ENCODE measurements at places on chromosomes 6 and 20.

- no peak for DNase-seq
Observed at GRCh38 chr6:66210964-66211363, 503.9 kb upstream of the EYS start.

GRCh38 chr6:42367353-42368011 lies 84.2 kb downstream of the TRERF1 start:
- DNase-seq = no peak

DNA sequence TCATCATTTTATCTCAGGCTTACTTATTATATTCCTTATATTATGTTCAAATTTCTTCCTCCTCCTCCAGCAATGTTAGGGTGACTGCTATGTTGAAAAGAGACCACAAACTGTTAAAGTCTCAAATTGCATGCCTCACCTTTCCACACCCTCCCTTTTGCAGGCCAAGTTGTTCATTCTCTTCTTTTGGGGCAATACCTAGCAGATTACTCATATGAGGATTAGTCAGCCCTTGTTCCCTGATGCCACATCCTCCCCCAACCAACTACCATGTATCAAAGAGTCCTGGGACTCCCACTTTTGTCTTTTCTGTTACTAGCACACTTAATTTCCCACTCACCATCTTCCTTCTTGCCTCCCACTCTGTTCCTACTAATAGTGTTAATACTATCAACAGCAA lies 434.7 kb downstream of the BCKDHB start:
- peak; percentile 58 for DNase-seq

GRCh38 chr6:76814496-76815458 lies 648.5 kb downstream of the HTR1B start:
- no peak for DNase-seq

DNA sequence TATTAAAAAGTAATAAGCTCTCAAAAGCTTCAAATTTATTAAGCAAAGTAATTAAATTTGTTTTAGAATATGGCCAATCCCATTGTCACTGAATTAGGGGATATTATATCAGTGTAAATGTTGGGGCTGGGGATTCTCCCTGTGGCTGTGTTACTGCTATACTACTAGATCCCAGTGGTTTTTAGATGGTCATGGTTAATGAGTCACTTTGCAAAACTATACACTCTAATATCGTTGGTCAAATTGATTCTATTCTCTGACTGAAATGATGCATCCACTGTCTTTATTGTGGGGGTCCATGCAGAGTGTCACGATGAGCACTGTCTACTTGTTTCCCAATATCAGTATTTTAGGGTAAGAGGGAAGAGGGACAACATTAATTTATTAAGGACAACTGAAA lies 336.9 kb upstream of the PREP start:
- DNase-seq = no peak

DNA sequence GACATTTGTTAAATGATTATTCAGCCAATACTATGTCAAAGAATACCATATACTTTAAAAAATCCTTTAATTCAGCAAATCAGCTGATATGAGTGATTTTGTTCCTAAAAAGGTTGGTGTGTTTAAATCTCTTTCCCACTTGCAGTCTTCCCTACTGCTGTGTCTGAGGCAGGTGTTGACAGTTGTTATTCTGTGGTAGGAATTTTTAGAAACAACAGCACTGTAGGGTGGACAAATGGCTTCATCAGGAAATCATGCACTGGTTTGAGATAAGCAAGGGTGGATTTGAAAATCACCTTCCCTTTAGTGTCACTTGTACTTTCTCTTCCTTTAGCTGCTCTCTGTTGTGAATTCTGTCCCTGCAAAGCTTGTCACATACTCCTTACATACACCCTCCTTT lies 213.7 kb upstream of the SGK1 start:
- no peak for DNase-seq

DNA sequence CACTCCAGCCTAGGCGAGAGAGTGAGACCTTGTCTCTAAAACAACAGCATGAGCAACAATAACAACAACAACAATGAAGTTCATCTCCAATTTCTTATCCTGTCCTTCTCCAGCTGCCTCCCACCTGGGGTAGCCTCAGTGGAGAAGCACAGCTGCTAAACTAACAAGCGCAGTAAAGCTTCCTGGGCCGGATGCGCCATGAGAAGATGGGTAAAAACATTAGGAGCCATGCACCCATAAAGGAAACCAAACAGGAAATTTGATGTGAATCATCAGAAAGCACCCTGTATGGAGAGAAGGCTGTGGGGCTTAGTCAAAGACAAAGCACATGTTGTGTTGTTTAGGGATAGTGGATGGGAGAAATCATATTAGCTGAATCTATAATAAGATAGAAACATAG lies 61.1 kb upstream of the CCN6 start:
- no peak for DNase-seq

DNA sequence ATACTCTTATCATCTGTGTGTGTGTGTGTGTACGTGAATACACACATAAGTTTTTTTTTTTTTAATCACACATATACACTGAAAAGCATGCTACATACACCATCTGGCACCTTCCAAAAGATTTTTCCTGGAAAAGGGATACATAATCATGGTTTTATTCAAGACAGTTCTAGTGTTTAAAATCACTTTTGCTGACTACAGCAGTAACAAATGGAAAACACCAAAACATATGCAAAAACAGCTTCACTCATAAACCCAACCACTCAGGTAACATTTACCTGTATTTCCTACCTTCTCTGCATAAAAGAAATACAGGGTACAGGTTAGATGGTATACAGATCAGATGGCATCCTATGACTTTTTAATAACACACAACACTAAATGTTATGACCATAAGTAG lies 2.5 kb downstream of the SNX14 start:
- no peak for DNase-seq

DNA sequence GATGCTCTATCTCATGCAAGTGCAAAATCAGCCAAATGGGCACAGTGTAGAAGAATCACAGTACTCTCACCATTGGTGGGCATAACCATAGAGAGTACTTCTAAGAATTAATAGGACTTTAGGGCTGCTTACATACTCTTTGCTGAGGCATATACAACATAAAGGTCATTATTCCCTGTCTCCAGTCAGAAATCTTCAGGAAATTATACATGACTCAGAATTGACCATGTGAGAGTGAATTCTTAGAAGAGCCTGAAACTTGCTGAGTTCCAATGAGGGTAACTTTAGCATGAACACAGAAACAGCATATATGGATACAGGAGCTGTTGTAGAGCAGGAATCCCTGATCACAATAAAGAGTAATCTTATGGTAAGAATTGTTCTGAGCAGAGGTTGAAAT lies 498.7 kb downstream of the TENT5A start:
- no peak for DNase-seq

GRCh38 chr6:107179004-107179403 lies 63.7 kb upstream of the BEND3 start:
- DNase-seq = peak; percentile 28

- DNase-seq = peak; percentile 51
Observed at GRCh38 chr6:19866985-19867627, 29.9 kb downstream of the ID4 start.

- DNase-seq = no peak
Observed at GRCh38 chr6:136511397-136511796, 38.8 kb downstream of the MAP7 start.

DNA sequence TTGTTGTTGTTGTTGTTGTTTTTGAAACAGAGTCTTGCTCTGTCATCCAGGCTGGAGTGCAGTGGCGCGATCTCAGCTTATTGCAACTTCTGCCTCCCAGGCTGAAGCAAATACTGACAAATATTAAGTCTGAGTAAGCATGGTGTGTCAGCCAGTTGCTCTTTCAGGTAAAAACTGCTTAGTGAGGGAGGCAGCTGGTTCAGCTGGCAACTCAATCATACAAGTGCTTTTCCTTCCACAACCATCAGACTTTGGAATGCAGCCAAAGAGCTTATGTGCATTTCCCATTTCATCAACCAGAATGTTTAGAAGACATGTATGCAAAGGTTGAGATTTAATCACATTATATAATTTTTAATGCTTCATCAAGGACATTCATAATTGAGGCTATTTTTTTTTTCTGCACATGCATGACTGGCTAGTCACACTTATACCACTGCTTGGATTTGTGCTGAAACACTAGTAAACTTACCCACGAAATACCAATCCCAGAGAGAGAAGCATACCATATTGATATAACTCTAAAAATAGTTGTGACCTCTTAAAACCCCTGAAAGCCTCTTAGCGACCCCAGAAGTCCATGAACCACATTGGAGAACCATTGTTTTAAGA lies 56.0 kb downstream of the CLIC5 start:
- no peak for DNase-seq

- peak; percentile 17 for DNase-seq
Observed at GRCh38 chr6:165986914-165987482, 180.7 kb downstream of the TBXT start.

DNA sequence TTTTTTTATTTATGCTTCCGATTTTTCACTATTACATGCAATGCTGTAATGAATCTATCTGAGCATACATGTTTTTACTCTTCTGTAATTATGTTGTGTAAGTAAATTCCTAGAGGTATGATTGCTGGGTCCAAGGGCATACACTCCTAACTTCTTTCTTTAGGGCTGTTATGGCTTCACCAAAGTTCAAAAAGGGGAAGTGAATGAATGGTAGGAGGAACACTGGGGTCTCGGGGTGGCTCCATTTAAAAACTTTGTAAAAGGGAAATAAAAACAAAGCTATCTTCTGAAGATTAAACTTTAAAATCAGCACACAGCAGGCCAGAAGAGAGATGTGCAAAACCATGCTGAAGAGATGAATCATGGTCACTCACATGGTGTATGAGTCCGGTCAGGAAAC lies 289.1 kb upstream of the SUPT3H start:
- DNase-seq = no peak

GRCh38 chr20:53141201-53142050 lies 169.3 kb downstream of the TSHZ2 start:
- DNase-seq = no peak

- DNase-seq = no peak
Observed at GRCh38 chr6:157276134-157276532, 47.2 kb downstream of the TMEM242 start.

DNA sequence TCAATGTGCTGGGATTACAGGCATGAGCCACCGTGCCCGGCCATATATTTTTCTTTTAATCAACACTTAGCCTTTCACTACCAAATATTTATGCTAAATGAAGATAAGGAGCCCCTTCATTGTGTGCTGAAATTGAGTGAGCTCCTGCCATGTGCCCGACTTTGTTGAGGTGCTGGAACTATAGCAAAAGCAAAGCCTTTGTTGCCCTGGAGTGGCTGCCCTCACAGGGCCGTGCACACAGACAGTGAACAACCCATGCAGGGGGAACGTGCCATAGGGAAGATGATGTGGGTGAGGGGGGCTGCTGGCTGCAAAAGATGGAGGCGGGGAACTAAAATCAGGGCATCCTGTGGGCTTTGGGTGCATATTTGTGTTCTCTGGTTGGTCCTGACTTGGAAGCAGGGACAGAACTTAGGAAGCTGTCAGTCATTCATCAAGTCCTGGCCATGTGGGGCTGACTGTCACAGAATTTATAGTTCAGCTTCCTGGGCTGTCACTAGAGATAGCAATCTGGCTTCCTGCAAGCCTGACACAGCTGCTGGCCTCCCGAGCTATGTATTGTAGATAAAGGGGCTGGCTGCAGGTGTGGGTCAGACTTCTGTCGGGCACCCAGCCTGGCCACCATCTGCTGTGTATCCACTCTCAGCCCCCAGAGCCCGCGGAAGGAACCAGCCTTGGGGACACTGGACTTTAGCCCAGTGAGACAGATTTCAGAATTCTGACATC lies 56.8 kb upstream of the MPC1 start:
- no peak for DNase-seq

DNA sequence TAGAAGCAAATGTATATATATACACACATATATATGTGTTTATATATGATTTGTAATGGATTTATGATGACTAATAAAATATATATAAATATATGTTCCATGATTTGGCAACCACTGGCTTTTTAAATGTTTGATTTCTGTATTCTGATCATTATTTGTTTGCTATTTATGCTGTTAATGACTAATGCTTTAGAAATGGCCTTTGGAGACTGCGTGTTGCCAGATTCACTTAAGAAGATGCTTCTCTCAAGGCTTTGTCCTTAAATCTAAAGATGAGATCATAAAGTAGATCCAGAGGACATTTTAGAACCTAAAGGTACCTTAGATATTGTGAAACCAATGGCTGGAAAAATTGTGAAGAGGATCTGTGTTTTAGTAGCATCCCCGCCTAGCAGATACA lies 116.0 kb upstream of the SUPT3H start:
- DNase-seq = no peak

DNA sequence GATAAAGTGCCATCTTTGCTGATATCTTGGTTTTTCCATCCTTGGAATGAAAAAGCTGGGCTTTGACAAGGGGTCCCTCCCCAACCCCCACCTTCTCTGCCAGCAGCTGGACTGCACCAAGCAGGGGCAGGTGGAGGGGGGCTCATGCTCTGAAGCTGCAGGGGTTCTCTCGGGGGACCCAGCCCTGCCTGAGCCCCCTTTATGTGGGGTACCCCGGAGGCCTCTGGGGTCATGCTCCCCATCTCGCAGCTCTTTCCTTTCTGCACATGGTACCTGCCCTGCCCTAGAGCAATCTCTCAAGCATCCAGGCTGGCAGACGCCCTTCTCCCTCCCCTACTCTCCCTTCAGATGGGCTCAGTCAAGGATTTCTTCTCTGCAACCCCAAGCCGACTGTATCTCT lies 146.7 kb upstream of the PTPN1 start:
- no peak for DNase-seq

GRCh38 chr6:158439255-158439654 lies 120.6 kb upstream of the TMEM181 start:
- no peak for DNase-seq

- no peak for DNase-seq
Observed at GRCh38 chr6:36825994-36826393, 13.2 kb downstream of the CPNE5 start.

DNA sequence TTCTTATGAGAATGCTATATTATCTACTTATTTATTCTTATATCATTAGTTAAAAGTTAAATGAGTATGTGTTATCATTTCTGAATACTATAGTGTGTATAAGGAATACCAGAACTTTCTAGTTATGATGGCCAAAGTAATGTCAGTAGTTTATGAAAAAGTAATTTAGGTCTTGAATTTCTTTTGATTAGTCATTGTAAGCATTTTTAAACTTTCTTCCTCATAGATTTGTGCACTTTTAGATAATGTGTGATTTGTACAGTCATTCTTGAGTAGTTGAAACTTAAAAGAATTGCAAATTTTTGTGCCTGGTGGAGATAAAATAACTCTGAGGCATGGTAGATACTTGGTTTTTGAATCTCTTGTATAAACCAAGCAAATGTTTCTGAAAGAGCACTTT lies 311.3 kb downstream of the CDKAL1 start:
- DNase-seq = no peak

DNA sequence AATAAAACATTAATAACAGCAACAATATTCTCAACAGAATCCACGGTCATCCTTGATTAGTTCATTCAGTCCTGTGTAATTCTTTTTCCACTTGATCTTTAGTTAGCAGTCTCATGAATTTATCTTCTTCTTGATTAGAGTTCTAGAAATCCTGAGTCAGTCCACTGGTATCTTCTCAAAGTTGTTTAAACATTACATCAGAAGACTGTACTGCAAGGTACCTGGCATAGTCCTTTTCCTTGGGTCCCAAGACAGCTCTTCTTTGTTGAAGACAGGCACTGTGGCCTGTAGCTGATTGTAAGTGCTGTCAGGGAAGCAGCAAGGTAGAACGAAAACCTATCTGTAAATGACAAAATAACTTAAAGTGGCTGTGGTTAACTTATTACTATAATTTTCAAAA lies 11.8 kb downstream of the MAP3K4 start:
- no peak for DNase-seq

Data from Calu3 (cell line).